Naive B cell (primary cell): ENCODE measurements at places on chromosomes 11 and 22. TPM values are rescaled to one million over a fixed set of nuclear protein-coding genes. Genes with fewer than 3 reads are reported as not detected.

DNA sequence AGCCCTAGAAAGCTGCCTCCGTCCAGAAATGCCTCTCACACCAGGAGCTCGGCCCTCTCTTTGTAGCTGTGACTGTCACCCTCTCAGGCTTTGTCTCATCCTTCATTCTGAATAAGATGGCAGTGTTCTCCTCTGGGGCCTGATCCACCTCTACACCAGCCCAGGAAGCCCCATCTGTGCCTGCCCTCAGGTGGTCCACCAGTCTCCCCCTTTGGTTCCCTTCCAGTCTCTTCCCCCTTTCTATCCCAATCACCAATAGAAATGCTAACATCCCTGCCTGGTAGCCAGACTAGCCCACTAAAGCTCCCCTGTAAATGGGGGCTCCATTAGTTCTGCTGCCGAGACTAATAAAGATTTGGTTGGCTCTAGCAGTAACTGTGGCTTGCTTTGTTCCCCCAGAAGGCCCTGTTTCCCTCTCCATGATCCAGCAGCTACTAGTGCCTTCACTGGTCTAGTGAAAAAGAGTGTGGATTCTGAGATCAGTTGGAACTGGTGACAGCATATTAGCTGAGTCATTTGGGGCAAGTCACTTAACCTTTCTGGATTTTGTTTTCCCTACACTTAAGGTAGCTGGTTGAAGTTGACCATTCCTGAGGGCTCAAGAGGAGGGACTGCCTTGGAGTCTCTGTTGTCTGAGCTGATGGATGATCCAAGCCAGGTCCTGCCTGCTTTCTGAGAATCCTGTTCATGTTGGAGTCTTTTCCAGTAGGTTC lies 16.2 kb downstream of the PLEKHB1 start:
- no peak for DNase-seq

- DNase-seq = no peak
Measured at GRCh38 chr22:28441720-28442263, 237.8 kb downstream of the TTC28 start.

- DNase-seq = no peak
Measured at GRCh38 chr22:43901976-43902643, 10.3 kb upstream of the PNPLA5 start.

DNA sequence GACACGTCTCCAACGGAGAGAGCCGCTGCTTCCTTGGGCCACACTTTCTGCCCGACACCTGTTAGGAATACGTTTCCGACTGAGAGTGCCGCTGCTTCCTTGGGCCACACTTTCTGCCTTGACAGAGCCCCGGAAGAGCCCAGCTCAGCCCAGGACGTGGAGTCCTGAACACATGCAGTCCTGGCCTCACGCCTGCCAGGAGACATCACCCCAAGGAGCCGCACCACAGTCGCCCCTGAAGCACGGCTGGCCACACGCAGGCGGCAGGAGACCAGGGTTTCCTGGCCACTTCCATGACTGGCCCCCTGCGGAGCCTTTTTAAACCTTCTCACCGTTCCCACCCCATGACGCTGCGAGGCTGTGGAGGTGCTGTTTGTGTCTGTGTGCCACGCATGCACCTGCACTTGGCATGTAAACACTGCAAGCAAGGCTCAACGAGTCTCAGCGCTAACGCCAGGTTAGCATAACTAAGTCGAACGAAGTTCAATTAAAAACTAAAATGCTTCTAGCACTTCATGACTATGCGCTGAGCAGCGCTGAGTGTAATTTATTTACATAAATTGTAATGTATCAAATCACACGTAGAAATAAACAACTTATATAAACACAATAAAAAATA lies 8.8 kb downstream of the TOLLIP start:
- no peak for DNase-seq

GRCh38 chr22:30270832-30271231 lies 4.2 kb upstream of the OSM start:
- no peak for DNase-seq

GRCh38 chr11:110757962-110758755 lies 45.9 kb upstream of the ARHGAP20 start:
- no peak for DNase-seq

DNA sequence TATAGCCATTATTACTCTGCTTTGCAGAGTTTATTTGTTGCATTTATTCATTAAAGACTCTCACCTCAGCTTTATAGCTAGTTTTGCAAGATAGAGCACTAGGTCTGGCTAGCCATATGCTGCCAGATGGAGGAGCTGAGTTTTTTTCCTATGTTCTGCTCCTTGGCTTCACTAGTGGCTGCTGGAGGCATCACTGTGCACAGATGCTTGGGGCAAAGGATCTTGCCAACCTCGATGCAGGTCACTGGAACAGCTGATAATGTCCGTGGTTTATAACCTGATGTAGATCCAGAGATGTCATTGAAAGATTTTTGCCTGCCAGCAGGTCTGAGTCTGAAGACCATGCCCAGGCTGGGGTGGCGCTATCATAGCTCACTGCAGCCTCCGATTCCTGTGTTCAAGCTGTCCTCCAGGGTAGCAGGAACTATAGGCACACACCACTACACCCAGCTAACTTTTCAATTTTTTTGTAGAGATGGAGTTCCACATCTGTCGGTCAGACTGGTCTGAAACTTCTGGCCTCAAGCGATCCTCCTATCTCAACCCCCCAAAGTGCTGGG lies 63.2 kb downstream of the PACS1 start:
- no peak for DNase-seq

DNA sequence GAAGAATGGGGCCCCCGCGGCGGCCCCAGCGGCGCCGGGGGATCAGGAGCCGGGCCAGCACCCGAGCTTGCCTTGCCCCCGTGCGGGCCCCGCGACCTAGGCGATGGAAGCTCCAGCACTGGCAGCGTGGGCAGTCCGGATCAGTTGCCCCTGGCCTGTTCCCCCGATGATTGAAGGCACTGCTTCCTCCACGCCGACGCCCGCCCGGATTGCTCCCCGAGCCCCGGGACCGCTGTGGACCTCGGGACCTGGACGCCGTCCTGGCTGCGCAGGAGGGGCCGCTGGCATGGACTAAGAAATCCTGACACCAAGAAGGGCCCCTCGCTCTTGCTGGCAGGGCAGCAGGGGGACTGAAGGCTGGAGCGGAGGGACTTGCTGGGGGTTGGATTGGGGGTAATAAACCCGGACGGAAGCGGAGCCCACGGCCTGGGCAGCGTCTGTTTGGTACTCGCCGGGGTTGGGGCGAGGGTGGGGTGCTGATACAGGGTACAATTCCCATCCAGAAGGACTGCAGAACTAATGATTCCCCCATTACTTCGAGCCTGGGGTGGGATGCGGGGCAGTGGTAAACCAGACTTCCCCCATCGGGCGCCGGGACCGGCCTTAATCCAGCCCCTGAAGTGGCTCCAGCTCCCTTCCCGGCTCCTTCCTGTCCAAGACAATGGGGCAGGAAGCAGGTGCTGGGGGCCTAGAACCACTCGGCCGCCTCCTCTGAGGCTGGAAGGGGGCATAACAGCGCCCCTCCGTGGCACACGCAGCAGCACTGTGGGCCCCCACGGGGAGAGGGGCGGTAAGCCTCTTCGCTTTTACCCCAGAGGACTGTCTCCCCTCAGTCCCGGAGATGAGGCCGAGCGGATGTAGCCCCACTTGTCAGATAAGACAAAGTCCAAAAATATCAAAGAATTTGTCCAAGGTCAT lies 1.0 kb downstream of the CCDC85B start:
- DNase-seq = no peak

- no peak for DNase-seq
Measured at GRCh38 chr22:39511226-39511625, 9.1 kb upstream of the ATF4 start.

GRCh38 chr11:19163617-19164016 lies 38.2 kb downstream of the CSRP3 start:
- DNase-seq = no peak

GRCh38 chr11:13269775-13270174 lies 7.8 kb upstream of the BMAL1 start:
- no peak for DNase-seq

DNA sequence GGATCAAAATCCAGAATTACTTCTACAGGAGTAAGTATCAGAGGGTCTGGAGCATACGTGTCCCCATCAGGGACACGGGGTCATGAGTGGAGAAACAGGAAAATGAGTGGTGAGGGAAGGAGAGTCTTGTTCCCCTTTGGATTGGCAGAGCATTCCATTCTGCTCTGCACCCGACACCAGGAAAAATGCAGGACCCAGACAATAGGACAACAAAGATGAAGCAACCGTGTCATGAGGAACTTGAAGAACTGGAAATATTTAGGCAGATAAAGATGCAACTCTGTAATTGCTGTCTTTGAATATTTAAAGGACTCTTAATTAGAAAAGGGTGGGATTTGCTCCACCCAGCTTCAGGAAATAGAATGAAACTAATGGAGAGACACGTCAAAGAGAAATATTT lies 89.0 kb upstream of the BLID start:
- no peak for DNase-seq

The MS4A3 gene
- 0.57 TPM for polyA plus RNA-seq

The LRRN4CL gene
- polyA plus RNA-seq = not detected

The CYP2D6 gene
- polyA plus RNA-seq = 0.61 TPM

The MUC6 gene
- not detected for polyA plus RNA-seq
